ENCODE measurements at places on chromosomes 2 and 18.

DNA sequence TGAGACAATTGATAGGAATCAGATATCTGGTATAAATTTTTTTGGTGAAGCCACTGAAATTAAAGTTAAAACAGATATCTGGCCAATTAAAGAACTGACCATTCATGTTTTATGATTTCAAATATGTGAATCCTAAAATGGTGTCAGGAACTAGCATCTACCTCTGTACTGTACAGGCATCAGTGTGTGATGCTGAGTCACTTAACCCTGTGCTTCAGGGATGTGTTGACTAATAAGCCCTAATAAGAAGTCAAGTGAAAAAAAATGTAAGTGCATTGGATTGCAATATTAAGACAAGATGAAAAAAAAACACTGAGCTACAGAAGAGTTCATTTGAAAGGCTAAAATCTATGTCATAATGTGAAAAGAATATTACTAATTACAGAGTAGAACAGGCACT is 9.1 kb upstream of the UNC80 start:
- DNase-seq, result no peak

DNA sequence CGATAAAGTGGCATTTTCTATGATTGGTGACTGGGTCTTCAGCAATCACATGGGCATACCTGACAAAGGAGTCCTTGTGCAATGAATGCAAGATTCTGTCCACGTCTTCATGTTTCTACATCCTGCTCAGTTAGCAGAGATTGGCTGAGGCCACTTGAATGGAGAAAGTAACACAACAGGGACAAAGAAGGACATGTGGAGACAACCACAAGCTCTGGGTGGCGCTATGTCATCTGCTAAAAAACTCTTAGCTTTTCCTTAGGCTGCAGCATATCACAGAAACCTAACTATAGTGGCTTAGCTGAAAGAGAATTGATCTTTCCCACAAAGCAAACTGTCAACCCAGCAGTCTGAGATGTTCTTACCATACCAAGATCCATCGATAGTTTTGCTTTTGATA is 1109.7 kb downstream of the SOCS6 start:
- peak; percentile 22 for DNase-seq

- no peak for DNase-seq
These were observed 273.4 kb upstream of the SIX2 start for GRCh38 chr2:45282646-45283045.

GRCh38 chr2:165640247-165640929 is 153.7 kb downstream of the GALNT3 start:
- DNase-seq, result no peak

DNA sequence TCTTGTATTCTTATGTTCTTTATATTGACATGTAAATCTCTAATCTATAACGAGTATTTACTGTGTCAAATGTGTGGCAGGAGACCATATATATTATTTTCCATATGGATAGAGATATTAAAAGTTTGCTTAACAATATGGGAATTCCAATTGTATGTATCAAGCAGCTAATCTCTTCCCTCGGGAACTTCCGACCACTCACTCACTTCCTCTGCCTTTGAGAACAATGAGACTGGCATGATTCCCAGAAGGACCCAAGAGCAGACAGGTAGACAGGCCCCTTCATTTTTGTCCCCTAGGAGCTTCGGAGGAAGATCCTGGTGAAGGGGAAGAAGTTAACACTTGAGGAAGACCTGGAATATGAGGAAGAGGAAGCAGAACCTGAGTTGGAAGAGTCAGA is 24.1 kb downstream of the PLCD4 start:
- no peak for DNase-seq

DNA sequence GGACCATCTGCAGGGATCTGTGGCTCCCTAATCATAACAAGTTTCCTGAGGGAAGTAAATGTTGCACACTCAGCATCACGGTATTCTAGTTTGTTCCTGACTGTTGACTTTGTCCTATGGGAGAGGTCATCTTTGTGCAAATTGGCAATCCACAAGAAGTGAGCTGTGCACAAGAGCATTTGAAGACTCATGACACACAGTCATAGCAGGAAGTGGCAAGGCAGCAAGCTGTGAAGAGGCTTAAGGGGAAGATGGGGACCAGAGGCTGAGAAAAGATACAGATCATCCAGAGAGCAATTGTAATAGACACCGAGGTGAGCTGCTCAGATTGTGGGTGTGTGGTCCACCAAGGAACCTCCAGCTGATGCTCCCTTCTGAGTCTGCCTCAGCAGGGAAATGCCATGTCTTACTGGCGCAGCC is 2.7 kb downstream of the TNP1 start:
- no peak for DNase-seq

GRCh38 chr2:119605096-119605495 is 60.8 kb downstream of the CFAP221 start:
- no peak for DNase-seq

- peak; percentile 50 for DNase-seq
These were observed 25.8 kb downstream of the CTLA4 start for GRCh38 chr2:203893401-203893800.

GRCh38 chr2:105262651-105263091 is 21.1 kb downstream of the GPR45 start:
- no peak for DNase-seq

DNA sequence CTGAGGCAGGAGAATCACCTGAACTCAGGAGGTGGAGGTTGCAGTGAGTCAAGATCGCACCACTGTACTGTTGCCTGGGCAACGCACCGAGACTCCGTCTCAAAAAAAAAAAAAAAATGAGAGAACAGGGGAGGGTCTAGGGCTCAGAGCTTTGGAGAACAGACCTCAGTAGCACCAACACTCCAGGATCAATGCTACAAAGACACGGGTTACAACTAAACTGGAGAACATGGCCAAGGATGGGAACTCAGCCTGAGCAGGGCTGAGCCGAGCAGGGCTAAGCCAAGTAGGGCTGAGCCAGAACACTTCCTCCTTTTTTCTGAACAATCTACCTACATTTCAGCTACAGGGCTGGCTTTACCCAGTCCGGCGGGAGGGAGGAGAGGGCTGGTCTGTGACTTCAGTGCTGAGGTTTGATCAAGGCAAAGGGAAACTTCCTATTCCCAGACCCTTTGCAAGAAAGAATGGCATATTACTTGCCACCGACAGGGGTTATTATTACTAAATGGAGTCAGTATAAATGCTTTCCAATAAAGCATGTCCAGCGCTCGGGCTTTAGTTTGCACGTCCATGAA is 2.9 kb upstream of the CASP8 start:
- DNase-seq, result no peak

GRCh38 chr18:74184875-74185274 is 36.6 kb downstream of the TIMM21 start:
- no peak for DNase-seq

- DNase-seq, result no peak
These were observed 398.0 kb upstream of the DCC start for GRCh38 chr18:51941999-51942398.

- DNase-seq, result no peak
These were observed 19.8 kb downstream of the TMEM185B start for GRCh38 chr2:120203251-120204021.

GRCh38 chr18:79805926-79806487 is 8.3 kb downstream of the KCNG2 start:
- no peak for DNase-seq

DNA sequence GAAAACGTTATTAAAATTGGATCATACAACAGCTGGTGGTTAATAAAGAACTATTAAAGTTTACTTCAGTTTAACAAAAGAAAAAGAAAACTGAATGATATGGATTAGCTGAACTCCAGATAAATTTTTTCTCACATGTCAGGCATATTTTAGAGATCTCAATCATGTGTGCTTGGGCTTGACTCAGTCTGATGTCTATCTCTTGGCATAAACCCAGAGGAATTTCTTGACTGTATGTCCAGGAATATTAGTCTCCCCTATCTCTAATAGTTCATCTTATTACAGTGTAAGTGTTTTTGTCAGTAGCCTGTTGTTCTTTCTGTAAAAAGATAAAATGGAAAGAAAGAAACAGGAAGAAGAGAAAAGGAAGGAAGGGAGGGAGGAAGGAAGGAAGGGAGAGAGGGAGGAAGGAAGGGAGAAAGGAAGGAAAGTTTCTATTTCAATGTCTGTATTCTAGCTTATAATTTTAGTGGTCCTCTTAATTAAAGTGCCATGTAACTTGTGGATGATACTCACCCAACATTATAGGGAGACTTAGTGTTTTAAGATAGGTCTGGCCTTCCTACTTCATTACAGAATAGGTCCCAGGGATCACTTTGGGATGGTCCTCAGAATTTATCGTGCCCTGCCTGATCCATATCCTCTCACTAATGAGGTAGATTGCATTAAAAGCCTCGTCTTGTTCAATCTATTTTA is 99.7 kb upstream of the UGP2 start:
- no peak for DNase-seq

DNA sequence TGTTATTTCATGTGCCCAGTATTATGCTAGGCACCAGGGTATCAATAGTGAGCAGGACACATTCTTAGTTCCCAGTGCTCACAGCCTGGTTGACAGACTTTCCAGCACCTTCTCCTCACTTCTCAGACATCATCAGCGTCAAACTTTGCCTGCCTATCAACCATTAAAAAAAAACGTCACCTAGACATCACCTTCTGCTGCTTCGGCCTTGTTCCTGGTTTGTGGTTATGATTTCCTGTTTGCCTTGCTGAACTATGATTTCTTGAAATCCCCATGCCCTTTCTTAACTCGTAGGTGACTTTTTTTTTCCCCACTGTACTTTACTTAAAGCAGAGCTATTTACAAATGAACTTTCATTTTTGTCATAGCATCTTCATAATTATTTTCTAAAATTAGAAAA is 60.4 kb upstream of the NABP1 start:
- no peak for DNase-seq

GRCh38 chr18:59724103-59724502 is 26.9 kb upstream of the CCBE1 start:
- DNase-seq, result no peak

- DNase-seq, result no peak
These were observed 38.2 kb upstream of the PNO1 start for GRCh38 chr2:68119504-68119903.

- DNase-seq, result peak; percentile 96
These were observed 14.9 kb upstream of the CNNM3 start for GRCh38 chr2:96801005-96801785.

- no peak for DNase-seq
These were observed 774.2 kb upstream of the FSHR start for GRCh38 chr2:49928551-49928950.

DNA sequence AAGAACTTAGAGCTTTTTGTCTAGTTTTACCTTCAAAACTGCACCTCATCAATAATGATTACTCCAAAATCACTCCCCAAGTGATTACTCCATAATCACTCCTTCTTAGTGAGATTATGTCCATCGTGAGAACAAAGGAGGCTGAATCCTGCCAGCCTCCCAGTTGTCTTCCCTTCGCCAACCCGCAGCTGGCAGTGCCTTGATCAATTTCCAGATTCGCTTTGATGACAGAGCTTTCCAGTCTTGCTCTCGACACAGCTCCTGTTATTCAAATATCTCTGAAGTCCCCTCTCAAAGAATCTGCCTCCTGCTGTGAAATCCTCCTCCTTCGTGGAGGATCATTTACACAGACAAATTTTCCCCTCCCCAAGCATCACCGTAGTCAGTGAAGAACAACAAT is 237.7 kb downstream of the EIPR1 start:
- DNase-seq, result no peak

GRCh38 chr18:73409242-73409641 is 541.5 kb upstream of the NETO1 start:
- DNase-seq, result no peak

DNA sequence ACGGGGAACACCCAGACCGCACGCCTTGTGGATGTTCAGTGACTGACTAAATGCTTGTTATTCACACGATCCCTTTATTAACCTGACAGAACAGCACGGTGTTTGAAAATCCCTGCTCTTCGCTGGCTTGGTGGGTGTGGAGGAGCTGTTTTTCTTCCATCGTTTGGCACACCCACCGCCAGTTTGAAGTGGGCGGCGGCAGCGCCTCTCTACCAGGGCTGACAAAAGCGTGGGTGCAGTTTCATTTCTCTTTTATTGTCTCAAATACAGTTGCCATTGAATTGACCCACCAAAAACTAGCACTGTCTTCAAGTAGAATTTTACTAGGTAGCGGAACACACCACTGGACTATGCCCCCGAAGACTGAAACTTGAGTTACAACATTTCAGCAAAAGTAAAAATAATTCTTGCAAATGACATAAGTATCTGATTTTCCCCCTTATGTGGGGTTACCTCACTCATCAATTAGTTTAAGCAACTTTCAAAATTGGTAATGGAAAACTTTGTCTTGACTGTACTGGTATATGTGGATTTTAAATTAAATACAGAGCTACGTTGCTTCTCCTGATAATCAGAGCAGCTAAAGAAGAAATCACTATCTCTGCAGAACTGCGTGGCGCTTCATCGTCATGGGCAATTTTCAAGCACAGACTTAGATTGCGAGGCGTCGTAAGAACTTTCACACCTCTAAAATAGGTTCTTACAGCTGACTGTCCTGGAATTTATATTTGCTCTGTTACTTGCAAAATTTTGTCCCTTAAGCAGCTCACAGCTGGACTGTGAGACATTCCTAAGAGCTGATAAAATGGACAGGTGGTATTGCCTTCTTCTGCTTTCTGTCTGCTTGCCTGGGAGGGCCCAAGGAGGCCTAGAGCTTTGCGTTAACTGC is 60.9 kb downstream of the LDLRAD4 start:
- DNase-seq, result no peak

- DNase-seq, result no peak
These were observed 41.9 kb downstream of the KCMF1 start for GRCh38 chr2:85012855-85013254.

GRCh38 chr2:72165792-72166191 is 18.1 kb upstream of the CYP26B1 start:
- DNase-seq, result no peak

DNA sequence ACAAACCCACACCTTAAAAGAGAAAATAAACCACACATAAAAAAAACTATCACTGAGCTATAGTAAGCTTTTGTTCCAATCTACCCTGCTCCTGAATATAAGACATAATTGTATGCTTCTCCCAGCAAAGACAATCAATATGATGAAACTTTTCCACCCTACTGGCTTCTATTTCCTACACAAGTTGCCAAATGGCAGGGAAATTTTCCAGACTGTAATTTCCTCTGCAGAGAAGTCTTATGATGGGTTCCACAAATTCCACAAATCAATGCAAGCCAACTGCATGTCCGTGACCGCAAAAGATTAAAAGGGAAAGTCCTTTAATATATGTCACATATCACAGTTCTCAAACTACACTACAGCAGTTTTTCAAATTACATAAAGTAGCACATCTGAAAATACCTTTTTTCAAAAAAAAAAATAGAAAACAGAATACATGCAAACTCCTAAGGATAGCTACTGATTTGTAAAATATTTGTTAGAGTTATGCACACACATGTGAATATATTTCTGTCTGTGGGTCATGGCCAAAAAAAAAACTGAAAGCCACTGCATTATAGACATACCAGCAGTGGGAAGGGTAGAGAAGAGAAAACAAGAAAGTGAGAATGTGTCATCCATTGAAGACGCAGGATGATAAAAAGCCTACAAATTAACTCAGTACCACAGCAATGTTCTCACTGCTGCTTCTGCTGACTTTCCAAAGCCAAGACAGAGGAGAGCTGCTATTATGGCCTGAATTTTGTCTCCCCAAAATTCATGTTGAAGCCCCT is 61.4 kb downstream of the RPL31 start:
- no peak for DNase-seq
